ENCODE measurements at places on chromosomes 3 and 15.
A peak's percentile ranks its signal among the peaks of the same experiment; 100 is the strongest.

DNA sequence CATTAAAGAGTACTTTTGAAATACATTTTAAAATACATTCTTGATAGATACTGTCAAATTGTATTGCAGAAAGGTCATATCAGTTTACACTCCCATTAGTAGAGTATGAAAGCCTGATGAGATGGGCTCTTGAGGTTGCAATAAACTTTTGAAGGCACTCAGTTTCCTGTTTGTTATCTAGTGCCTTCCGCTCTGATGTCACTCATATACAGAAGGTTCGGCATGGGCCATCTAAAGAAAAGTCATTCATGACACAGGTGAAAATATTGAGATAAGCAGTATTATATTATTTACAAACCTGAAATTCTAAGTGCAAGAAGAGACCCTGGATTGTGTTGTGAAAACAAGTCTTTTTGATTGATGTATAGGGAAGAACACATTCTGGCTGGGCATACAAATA, 36.5 kb upstream of the DENND4A start:
- DNase-seq: peak; percentile 64

DNA sequence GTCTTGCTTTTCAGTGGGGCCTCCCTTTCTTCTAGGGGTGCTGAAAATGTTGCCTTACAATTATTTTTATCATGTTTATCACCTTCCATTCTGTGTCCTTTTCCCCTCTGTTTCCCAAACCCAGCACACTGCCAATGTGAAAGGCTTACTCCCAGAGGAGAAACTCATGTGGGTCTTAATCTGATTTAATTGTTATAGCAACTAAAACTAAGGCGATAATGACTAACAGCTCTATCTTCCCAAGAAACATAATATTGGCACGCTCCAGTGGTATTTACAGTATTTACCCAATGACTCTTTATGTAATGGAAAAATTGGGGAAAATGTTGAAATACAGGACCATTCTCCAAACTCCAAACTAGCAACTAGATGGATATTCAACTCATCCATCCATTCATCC, 58.4 kb downstream of the MESD start:
- DNase-seq: no peak

GRCh38 chr3:59843821-59844220, 794.0 kb upstream of the CFAP20DC start:
- no peak for DNase-seq

GRCh38 chr3:861721-862120, 231.1 kb upstream of the CNTN6 start:
- no peak for DNase-seq

DNA sequence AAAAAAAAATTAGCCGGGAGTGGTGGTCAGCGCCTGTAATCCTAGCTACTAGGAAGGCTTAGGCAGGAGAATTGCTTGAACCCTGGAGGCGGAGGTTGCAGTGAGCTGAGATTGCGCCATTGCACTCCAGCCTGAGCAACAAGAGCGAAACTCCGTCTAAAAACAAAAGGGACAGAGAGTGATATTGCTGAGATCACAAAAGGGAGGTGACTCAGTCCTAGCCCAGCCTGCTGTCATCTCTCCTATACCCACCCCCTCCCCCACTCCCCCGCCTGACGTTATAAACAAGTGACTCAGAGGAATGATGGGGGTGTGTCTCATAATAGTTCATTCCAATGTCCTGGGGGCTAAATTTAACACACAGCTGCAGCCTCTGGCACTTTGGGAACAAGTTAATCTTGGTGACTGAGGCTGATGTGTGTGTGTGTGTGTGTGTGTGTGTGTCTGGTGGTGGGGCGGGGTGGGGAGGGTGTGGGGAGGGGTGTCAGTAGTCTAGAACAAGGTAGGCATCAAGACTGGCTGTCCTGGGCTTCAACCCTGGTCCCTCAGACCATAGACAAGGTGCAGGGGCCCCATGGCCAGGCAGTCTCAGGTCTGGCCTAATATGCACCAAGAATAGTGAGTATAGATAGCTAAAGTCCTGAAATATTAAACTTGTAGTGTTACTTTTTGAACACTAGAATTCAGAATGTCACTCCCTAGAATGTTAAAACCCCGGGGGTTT, 1.3 kb upstream of the KLHL40 start:
- no peak for DNase-seq

DNA sequence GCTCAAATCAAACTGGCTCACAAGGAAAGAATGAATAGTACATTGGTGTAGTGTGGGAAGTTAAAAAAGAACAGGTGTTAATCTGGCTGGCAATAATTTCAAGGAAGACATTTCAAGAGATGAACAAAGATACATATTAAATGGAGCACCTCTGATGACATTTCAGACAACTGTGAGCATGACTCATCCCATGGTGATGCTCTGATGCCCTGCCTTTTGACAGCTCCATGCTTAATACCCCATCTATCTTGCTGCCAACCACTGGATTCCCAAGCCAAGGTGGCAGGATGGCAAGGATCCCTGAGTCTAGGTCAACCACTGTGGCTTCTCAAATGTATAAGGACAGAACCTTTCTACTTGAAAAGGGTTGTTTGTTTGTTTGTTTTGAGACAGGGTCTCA, 29.3 kb downstream of the LRRC2 start:
- no peak for DNase-seq

DNA sequence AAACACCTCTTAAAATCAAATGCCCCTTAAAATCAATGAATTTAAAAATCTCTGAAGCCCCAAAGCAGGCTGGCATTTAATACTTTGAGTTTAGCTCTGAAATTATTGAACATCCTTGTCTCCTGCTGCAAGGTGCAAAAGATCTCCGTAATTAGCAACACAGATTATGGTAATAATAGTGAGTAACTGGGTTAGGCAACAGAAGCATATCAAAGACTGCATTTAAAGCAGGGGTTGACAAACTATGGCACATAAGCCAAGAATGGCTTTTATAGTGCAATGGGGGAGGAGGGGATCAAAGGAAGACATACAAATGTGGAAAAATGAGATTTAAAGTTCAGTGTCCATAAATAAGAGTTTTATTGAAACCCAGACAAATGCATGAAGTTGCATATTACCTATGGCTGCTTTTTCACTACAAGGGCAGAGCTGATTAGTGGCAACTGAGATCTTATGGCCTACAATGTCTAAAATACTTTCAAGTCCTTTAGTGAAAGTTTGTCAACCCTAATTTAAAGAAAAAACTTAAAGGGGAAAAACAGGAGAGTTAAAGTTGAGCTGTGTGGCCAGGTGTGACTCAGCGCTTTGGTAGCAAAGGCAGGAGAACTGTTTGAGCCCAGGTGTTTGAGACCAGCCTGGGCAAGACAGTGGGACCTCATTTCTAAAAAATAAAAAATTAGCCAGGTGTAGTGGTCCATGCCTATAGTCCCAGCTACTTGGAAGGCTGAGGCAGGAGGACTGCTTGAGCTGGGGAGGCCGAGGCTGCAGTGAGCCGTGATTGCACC, 157.6 kb downstream of the TBL1XR1 start:
- DNase-seq: no peak

- DNase-seq: no peak
Measured at GRCh38 chr3:193816656-193817311, 223.8 kb downstream of the OPA1 start.

DNA sequence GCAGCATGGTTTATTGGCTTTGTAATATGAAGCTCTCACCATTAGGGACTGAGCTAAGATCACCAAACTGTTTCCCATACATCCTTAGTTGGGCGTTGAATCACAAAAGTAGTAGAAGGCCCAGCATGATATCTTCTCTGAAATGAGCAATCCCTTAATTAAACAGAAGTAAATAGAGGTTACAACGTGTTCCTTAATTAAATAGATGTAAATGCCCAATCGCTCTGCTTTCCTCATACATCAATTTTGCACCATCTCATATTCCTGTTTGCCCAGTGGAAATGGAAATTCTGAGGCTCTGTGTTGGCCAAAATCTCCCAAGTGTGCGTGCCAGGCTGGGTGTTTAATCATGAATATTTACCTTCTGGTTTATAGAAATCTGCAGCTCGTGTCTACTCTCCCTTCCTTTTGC, 107.4 kb upstream of the FOXB1 start:
- DNase-seq: no peak

DNA sequence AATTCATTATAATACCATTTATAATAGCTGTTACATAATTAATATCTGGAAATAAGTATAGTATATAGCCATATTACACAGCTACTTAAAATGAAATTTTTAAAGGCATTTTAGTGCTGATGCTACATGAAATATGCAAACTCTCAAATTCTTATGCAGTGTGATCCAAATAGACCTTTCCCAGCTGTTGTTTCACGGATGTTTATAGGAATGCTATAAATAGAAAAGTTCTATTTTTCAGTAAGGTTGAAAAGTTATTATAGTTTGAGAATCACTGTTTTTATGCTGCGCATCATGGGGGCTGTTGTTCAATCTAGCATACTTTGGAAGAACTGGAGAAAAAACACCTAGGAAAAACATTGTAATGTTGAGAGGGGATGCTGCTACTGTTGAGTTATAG, 147.7 kb upstream of the TRIM42 start:
- DNase-seq: no peak

Data from activated CD4-positive, alpha-beta T cell treated with anti-CD3 and anti-CD28 coated beads, Interleukin-2, amount 10 ng/mL, durations not matched to agents 7 days and 5 days (primary cell).